ENCODE measurements at places on chromosomes 13 and 19.

DNA sequence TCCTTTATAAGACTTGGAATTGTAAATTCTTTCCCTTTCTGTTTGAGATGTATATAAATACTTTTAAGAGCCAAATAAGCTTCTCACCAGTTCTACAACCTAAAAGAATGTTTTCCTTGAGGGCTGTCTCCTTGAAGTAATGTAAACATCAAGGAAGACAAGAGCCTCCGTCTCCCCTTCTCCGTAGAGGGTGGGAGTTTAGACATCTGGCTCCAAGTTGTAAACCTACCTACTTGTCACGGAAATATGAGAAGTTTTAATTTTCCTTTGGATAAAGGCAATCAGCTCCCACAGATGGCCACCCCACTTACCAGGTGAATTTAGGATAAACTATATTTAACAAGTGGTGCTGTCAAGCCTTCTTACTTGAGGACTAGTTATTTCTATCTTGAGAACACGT is 237.9 kb downstream of the NALCN start:
- DNase-seq, result no peak

DNA sequence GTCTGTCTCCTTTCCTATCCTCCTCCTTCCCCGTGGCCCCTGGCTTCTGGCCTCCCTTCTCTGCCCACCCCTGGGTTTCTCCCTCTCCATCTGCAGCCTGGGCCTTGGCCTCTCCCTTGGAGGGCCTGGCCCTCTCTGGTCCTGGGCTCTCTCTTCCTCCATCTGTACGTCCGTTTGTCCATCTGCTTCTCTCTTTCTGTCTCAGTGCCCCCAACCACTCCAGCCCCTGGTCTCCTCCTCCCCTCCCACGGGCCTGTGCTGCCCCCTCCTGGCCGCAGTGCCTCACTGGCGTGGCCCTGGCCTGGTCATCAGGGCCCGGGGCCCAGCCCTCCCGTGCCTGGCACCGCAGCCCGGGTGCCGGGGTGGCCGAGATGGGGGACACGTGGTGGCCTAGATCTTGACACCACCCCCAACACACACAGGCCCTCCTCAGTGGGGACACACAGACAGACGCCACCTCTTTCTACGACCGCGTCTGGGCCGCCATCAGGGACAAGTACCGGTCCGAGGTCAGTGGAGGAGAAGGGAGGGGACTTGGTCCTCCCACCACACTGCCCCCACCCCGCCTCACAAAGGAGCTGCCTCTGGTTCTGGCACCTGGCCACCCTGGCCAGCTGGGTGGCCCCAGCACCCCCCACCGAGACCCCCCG is 11.3 kb downstream of the PRKCSH start:
- DNase-seq, result no peak

GRCh38 chr13:40755082-40755700 is 15.8 kb downstream of the MRPS31 start:
- DNase-seq, result no peak

- DNase-seq, result no peak
Observed at GRCh38 chr19:47156861-47157430, 26.3 kb downstream of the SAE1 start.

GRCh38 chr13:112990783-112991182 is 21.8 kb downstream of the MCF2L start:
- DNase-seq, result no peak

DNA sequence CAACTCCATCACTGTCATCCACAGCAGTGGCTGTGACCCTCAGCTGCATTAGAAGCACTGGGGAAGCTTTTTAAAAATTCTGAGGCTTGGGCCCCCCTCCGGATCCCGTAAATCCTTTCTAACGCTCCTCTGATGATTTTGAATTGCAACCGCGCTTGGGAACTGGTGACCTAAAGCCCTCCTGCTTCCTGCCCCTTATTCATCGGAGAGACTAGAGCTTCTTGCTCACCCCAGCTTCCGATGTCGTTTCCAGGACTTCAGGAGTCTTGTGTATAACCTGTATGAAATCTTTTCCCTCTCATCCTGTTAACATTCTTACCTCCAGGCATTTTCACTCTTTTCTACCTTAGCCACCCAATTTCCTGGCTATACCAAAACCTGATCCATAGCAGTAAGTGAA is 14.8 kb downstream of the ZAR1L start:
- no peak for DNase-seq

- DNase-seq, result no peak
Observed at GRCh38 chr13:110418944-110419343, 111.9 kb downstream of the COL4A2 start.

DNA sequence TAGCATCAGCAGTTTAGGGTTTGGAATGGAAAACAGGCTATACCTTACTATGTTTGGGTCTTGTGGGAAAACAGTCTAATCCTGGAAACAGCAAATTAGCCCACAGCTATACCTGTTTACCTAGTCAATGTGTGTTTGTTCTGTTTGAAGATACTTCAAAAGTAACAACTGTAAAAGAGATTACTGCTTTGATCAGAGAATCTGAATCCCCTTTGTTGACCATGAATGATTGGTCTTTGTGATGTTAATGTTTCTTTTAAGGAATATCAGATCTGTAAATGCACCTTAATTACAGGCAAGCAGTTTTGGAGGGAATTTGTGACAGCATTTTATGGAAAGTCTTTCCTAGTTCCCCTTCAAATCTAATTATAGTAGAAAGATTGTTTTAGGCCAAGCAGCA is 20.7 kb upstream of the KLF5 start:
- no peak for DNase-seq

- no peak for DNase-seq
Observed at GRCh38 chr13:23140492-23140891, 40.3 kb upstream of the SGCG start.

DNA sequence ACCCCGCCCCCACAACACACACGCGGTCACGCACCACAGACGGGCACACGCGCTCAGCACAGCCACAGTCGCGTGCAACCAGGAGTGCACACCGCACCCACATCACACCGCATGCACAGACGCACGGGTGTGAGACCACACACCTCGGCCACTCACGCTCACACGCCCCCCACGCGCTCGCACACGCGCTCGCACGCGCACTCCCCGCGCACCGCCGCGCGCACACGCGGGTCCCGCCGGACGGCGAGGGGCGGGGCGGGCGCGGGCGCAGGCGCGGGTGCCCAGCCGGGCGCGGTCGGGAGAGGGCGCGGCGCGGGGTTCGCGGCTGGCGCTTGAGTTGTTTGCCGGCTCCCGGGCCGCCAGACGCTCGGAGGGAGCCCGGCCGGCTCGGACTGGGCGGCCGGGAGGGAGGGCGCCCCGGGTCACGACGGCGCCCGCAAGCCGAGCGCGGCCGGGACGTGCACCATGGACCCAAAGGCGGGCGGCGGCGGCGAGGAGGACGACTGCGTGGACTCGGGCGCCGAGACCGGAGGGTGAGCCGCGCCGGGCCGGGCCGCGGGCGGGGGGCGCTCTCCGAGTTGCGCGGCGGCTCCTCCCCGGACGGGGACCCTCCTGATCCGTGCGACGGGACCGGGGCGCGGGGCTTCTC is at the start of gene FAM124A:
Gene FAM124A, plus strand, starts transcription at position 362 of the 649 bp plus-strand sequence. Its CDS starts 104 bp downstream, at position 466.
- DNase-seq, result no peak

- DNase-seq, result no peak
Observed at GRCh38 chr13:47892374-47892773, 108.7 kb downstream of the SUCLA2 start.

All from iPS DF 19.7 (cell line).